ENCODE measurements at places on chromosomes 6 and 20. TPM values are rescaled to one million over a fixed set of nuclear protein-coding genes. Genes with fewer than 3 reads are reported as not detected.

The APMAP gene
- 89.3 TPM for total RNA-seq

DNA sequence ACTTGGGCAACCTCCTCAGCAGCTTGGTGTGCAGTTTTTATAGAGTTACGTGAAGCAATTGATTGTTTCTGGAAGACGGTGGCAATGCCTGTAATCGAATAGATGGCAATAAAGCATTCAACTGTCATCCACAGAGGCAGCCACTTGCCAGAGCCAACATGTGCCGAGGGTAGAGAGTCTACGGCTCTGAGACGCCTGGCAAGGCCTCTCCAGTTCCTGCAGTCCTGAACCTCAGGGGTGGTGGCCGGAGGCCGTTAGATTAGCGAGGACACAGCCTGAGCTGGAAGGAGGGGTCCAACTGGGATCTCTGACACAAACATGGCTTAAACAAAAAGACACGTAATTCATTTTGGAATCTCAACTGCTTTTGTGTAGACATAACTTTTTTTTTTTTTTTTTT lies 775 bp upstream of the TTLL2 start:
- DNase-seq: no peak

DNA sequence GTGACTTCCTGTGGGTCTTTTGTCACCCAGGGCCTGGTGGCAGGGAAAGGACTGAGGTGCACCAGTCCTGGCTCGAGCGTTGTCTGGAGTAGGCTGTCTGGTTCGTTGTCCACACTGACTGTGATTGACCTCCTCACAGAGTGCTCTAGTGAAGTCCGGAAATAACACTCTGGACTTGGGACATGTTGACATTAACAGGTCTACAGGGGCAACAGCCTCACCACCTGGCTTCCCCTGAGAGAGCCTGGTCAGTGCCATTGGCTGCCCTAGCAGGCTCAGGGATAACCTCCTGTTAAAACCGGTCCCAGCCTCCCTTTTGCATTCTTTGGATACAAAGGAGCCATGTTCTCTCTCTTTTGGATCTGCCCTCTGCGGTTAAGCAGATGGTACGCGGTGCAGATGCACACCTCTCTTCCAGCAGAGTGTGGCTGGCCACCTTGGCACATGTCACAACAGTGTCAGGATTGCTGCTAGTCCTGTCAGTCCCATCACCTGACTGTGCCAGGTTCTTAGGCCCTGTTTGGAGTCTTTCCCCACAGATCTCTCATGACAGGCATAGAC lies 46.2 kb downstream of the CDS2 start:
- DNase-seq: no peak

The PLN gene
- 1.5 TPM for total RNA-seq

DNA sequence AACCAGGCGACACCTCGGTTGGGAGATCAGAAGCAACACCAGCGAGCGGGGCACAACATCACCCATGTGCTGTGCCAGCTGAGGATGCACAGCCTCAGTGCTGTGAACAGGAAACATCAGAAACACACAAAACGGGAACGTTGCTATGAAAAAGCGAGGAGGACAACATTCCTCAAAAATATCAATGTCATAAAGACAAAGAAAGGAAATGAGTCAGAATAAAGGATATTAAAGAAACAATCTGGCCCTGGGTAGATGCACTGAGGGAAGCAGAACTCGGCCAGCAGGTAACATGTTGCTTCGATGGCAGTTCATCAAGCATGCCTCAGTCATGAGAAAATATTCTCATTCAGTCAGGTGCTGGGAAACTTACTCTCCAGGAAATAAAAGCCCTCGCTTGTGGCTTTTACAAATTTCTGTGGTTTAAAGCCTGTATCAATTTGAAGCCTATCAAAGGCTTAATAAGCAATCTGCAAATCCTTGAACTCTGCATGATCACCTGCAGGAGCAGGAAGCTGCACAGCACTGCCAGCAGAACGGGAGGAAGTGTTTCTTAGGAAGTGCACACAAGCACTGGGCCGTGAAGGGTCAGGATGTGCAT lies 77.5 kb downstream of the GINS1 start:
- no peak for DNase-seq

DNA sequence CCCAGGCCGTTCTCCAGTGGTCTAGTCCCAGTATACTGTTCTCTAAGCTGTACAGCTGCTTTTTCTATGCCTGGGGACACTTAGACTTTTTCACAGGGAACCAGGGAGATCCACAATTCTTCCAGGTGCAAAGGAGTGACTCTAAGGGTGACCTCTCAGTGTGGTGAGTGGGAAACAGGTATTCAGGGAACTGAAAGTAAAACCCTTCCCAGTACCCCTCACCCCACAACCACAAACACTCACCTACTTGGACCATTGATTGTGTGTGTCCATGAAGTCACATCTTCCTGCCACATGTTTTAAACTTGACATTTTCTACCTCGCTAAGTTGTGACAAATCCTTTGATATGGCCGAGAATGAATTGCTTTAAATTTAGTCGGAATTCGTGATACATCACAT lies 183.6 kb downstream of the CLIC5 start:
- DNase-seq: no peak

GRCh38 chr6:131470534-131470933 lies 102.5 kb upstream of the ARG1 start:
- no peak for DNase-seq

- DNase-seq: no peak
Measured at GRCh38 chr6:83868639-83869038, 9.2 kb downstream of the CYB5R4 start.

GRCh38 chr6:16450821-16451220 lies 212.4 kb downstream of the GMPR start:
- DNase-seq: no peak

The LBP gene
- total RNA-seq: 6.2 TPM

The NOX3 gene
- not detected for total RNA-seq

The SLC17A2 gene
- not detected for total RNA-seq

DNA sequence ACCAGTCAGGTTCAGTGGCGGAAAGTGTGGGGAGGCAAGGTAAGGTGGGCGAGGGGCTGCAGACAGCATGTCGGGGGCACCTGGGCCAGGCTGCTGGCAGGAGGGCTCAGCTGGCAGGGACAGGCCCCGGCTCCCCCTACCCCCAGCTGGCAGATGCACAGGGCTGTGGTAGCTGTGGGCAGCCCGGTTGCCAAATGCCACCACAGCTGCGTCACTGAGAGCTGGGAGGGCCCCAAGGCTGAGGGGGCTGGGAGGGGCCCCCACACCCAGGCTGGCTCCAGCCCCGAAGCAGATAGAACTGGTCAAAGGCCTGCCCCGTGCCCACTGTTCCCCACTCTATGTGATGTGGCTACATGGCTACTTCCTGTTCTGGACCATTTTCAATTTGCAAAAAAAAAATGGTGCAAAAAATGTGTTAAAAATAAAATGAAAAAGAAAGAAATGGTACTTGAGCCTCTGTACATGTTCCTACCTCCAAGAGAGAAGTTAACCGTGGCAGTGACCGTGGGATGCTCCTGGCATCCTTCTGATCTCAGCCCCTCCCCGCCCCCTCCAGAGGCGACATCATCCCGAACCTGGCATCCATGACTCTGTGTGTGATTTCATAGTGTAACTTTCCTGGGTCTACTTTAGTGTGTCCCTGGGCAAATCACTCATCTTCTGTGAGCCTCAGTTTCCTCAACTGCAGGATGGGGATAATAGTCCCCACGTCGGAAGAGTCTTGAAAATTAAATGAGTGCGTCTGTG lies 64.4 kb downstream of the UBE2V1 start:
- no peak for DNase-seq

GRCh38 chr6:170108456-170108855 lies 182.4 kb downstream of the DLL1 start:
- peak; percentile 68 for DNase-seq

DNA sequence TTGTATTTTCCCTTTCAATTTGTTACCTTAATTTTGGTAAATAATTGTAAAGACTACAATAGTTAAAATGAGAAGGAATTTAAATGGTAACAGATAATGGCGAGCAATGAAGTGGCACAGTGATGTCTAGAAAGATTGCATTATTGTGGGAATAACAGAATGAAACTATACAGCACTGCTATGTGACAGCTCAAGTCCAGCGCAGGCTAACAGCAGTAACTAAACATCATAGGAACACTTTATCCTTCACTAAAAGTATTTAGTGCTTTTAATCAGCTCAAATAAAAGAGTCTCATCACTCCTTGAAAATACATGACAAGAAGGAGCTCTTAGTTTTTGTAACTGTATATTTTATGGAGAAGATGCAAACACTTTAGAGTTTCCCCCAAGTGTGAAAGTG lies 190.8 kb downstream of the TENT5A start:
- no peak for DNase-seq

The GSTA3 gene
- 17.4 TPM for total RNA-seq
